ENCODE measurements at places on chromosomes 4 and X.
A peak's percentile ranks its signal among the peaks of the same experiment; 100 is the strongest.

GRCh38 chr4:102326951-102327350 lies 18.3 kb downstream of the SLC39A8 start:
- DNase-seq = no peak

GRCh38 chrX:30982467-30982866 lies 89.4 kb downstream of the FTHL17 start:
- DNase-seq = no peak

DNA sequence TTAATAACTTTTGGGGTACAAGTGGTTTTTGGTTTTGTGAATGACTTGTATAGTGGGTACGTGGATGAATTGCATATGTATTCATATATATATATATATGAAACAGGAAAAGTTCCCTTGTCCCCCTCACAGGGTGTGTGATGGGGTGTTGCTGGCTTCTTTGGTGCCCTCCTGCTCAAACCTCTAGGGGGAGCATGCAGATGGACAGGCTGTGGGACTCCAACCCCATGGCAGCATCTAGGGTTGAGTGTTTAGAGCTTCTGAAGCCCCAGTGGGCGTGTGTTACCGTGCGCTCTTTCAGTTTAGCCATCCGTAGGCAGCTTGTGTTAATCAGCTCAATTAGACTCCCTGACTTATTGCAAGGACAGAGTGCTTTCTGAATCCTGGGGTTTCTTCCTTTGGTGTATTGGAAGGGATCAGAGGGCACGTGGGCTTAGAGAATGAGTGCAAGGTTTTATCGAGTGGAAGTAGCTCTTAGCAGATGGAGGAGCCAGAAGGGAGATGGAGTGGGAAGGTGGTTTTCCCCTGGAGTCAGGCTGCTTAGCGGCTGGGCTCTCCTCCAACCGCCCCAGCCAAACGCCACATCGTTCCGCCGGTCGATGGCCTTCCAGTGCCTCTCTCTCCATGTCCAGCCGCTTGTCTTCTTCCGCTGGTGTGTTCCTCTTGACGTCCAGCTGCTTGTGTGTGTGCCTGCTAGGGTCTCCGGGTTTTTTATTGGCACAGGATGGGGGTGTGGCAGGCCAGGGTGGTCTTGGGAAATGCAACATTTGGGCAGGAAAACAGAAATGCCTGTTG lies 674.4 kb upstream of the LCORL start:
- no peak for DNase-seq

GRCh38 chr4:156949373-156949814 lies 22.2 kb downstream of the PDGFC start:
- DNase-seq = no peak

GRCh38 chrX:132648895-132649294 lies 160.1 kb upstream of the MBNL3 start:
- DNase-seq = no peak

- DNase-seq = no peak
Measured at GRCh38 chr4:43766648-43767047, 682.0 kb downstream of the KCTD8 start.

GRCh38 chrX:14618177-14618965 lies 89.0 kb downstream of the GLRA2 start:
- DNase-seq = no peak

- DNase-seq = no peak
Measured at GRCh38 chrX:53211391-53211978, 13.5 kb downstream of the KDM5C start.

DNA sequence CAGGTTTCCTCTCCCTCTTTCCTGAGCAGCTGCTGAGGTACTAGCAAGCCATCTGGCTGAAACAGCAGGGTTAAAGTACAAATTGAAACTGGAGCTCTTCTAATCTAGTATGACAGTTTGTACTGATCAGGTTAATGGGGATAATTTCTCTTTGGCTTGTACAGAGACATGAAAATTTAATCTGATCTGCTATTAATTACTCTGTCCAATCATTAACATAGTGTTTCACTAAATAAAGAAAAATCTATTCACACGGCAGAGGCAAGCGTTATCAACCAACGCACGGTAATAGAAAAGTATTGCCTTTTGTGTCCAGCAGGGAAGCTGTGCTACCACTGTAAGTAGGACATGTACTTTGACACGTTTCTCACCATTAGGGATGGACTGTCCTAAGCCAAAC lies 71.1 kb downstream of the IGSF1 start:
- peak; percentile 94 for DNase-seq

DNA sequence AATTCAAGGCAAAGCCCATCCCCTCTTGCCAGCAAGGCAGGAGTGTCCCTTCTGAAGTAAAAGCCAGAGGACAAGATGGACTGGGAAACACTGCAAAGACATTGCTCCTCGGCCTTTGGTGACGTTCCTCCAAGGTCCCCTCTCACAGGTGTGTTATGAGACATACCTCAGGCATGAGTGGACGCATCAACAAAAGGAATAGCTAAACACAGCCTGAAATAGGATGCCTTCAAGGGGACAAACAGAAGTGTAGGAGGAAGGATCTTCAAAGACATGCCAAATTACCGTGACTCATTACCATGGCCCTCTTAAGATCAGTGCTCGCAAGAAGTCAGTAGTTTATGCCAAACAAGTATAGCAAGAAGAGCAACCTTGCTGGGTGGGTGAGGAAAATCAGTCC lies 6.0 kb upstream of the IDS start:
- DNase-seq = no peak

- DNase-seq = no peak
Measured at GRCh38 chr4:79823148-79823763, 249.8 kb downstream of the ANTXR2 start.

DNA sequence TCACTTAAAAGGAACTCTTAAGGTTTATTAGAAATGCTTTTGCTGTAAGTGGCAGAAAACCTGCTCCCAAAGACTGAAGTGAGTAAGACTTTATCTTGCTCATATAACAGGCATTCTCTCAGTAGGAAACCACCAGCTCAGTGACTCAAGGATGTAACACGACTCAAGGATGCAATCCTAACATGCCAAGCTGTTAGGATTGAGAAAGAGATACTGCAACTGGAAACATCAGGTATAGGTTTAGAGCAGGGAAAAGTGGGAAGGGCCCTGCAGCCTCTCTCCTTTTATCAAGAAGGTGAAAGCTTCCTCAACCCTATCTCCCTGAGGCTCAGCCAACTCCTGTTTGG lies 11.9 kb upstream of the SLC9A7 start:
- DNase-seq = no peak

- DNase-seq = peak; percentile 29
Measured at GRCh38 chrX:38514016-38514854, 47.1 kb upstream of the TSPAN7 start.

DNA sequence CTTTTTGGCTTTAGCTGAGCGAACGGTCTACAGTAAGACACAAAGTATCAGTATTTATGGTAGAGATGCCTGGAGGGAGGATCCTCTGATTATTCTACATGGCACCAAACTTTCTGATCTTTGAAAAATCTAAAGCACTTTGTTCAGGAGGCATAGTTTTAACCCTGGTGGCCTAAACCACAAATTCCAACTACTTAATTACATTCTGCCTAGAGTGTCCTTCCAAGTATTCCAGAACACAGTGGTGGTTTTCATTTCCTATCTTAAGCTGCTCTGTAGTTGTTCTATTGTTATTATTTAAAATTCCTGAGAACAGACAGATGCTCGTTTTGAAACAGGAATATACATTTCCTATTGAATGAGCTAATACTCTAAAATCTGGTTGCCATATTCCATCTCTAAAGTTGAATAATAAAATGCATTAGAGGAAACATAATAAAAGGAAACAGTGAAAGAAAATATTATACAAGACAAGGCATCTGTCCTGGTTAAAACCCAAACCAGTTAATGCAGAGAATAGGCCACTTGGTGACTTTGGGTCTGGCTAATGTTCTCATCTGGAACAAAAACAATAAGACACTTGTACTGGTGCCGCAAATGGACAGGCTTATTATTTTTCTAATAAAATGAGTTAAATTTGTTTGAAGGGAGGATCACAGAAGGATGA lies 657.4 kb downstream of the SPRY1 start:
- no peak for DNase-seq

GRCh38 chr4:41257906-41258305 lies 1.2 kb downstream of the UCHL1 start:
- DNase-seq = peak; percentile 48

GRCh38 chrX:13719192-13719856 lies 15.1 kb downstream of the TRAPPC2 start:
- DNase-seq = no peak

DNA sequence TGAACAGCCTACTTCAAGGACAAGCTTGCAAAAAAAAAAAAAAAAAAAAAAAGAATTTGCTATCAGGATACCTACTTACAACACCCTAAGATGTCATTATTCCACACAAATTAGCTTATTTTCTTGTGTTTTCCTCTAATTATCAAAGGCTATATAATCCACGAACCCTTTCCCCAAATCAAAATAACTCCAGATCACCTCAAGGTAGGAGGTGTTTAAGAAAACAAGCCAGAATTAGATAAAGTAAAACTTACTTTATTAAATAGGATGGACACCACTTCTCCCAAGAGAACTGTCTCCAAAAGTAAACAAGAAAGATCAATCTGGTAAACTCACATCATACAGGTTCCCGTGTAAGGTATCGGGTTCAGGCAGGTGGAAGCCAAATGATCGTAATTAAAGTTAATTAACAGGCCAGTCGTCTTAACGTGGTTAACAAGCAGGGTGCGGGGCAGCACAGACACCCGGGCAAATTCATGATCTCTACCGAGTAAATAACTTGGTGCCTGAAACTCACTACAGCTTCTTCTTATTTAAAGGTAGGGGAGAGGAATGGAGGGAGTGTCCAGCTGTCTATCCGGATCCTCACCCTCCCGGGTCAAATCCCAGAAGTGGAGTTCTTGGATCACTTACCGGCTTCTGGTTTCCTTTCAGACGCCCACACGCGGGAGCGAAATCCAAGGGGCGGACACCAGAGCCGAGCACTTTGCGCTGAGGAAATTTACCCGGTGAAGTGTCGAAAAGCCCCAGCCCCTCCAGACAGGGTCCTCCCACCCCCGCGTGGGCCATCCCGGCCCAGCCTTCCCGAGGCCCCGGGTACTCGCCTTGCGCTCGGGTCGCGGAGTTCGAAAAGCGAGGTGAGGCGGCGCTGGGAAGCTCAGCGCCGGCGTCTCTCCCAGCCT lies 708 bp downstream of the ARAP2 start:
- DNase-seq = peak; percentile 57

DNA sequence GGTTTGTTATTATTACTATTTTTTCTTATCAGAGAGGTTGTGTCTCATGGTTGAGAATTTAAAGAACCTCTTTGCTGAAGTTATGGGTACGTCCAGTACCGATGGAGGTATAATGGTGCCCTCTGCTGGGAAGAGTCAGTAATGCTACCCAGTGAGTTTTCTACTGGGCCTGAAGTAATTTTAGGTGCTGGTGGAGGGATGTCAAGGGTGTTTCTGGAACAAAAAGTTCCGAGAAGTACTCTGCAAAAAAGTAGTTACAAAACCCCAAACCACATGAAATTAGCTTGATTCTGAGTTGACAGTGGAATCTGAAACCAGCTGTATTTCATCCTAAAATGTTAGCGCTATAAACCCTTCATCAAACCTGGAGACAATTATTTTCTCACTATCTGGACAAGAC lies 102.5 kb upstream of the MID1 start:
- DNase-seq = peak; percentile 58

DNA sequence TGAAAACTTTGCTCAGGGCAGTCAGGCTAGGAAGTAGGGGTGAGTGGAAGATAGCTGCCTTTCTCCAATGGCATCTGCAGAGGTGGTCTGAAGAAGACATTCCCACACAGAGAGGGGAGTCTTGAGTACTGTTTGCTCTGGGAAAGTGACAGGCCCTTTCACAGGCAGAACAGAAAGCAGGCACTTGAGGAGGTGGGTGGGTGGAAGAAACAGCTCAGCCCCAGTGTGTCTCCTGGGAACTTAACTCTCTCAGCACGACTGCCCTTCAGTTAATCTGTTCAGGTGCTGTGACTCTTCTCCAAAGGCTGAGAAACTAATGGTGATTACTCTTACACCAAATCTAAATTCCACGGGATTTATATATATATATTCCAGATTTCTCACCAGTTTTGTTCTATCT lies 28.3 kb downstream of the ENOPH1 start:
- no peak for DNase-seq

DNA sequence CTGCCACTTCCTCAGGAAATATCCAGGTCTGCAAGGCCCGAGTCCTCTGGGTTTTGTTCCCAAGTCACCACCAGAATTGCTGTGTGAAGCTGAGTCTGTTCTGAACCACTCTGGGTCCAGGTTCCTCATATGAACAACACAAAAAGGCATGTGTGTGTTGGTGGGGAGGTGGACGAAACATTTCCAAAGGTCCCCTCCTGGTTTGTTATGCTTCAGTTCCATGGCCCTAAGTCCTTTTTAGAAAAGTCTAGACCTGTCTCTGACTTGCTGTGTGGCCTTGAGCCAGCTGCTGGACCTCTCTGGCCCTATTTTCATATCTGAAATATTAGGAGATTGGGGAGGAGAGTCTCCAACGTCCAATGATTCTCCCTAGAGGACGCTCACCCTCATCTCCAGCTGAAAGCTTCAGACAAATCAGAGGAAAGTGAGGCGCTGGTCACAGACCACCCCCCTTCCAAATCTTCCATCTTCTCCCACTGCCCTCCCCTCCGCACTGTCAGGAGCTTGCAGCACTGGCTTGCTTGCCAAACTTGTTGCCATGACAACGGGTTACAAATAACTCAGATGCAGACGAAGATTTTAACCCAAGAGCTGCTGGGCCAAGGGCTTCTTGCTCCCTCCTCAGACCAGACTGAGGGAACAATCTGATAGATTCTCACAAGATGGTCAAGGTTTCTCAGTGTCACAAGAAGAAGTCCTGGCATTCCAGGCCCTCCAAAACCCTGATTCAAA lies 64.5 kb downstream of the SMC1A start:
- peak; percentile 8 for DNase-seq

DNA sequence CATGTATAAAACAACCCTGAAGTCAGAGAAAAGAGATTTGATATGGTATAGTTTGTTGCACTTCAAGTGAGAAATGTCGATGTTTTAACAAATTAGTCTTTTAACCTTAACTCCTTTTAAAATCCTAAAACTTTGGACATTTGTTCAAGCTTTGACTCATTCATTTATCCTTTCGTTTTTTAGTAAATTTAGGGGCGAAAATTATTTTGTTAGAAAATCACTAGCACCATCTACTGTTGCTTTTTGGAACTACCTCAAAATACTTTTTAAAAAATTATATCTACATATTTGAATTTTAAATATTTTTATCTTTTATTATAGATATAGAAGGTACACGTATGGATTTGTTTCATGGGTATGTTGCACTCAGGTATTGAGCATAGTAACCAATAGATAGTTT lies 165.1 kb upstream of the POF1B start:
- no peak for DNase-seq

DNA sequence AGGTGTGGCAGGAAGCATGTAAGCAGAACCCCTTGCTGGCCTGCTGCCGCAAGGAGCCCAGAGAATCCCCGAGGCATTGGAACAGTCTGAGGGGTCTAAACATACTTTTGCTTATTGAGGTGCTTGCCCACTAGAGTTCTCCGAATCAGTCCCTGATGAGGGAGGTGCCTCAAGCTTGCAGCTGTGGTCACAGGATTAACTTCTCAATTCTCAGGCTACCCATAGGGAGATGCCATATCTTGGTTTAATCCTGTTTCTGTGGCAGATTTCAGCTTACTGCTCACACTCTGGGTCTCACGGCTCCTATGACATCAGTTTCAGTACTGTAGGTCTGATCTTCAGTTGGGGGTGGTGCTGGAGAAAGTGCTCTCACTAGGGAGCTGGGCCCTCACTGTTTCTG lies 39.9 kb downstream of the CCNG2 start:
- no peak for DNase-seq

GRCh38 chrX:114152130-114152529 lies 431.8 kb upstream of the HTR2C start:
- DNase-seq = no peak

Data from NCI-H524 (cell line).